ENCODE measurements at places on chromosomes 6 and 20. TPM values are rescaled to one million over a fixed set of nuclear protein-coding genes. Genes with fewer than 3 reads are reported as not detected.

The VWA7 gene
- 0.19 TPM for total RNA-seq

The GTF2H4 gene
- 8.0 TPM for total RNA-seq

The CD109 gene
- 25.8 TPM for total RNA-seq

The TAB2 gene
- total RNA-seq, result 21.8 TPM

The SYNDIG1 gene
- 3.2 TPM for total RNA-seq

The GGTLC1 gene
- total RNA-seq, result not detected

The CAGE1 gene
- total RNA-seq, result 0.06 TPM

The CLPSL1 gene
- not detected for total RNA-seq

The PDE7B gene
- 31.0 TPM for total RNA-seq

The SLC12A5 gene
- total RNA-seq, result 0.06 TPM
